Urinary bladder (tissue), 4 donors: ENCODE measurements at places on chromosomes 7 and 10. TPM values are rescaled to one million over a fixed set of nuclear protein-coding genes. Genes with fewer than 3 reads are reported as not detected.

The GRM8 gene
- total RNA-seq: 0.48 TPM

The TLL2 gene
- 0.90 TPM for total RNA-seq

The CRHR2 gene
- total RNA-seq: 0.16 TPM

The PLXNA4 gene
- 6.5 TPM for total RNA-seq

The MCM10 gene
- total RNA-seq: 4.5 TPM

The SLC26A5 gene
- total RNA-seq: 1.6 TPM

The STEAP2 gene
- total RNA-seq: 31.4 TPM

The AKR1C4 gene
- not detected for total RNA-seq

The FGFBP3 gene
- total RNA-seq: 1.5 TPM

The TMEM236 gene
- 1.2 TPM for total RNA-seq

The LRRC17 gene
- 200 TPM for total RNA-seq

The CFAP46 gene
- 0.53 TPM for total RNA-seq

The SCART1 gene
- 3.3 TPM for total RNA-seq

The CYP3A4 gene
- total RNA-seq: not detected

The TBXAS1 gene
- total RNA-seq: 8.6 TPM

The PIP4K2A gene
- total RNA-seq: 27.0 TPM
